Iris pigment epithelial cell (primary cell): ENCODE measurements at places on chromosomes 4 and X.
A peak's percentile ranks its signal among the peaks of the same experiment; 100 is the strongest.

- peak; percentile 97 for DNase-seq
These were observed 97.0 kb downstream of the AFAP1 start for GRCh38 chr4:7842384-7843279.

GRCh38 chr4:85826060-85826678 lies 351.2 kb downstream of the ARHGAP24 start:
- peak; percentile 81 for DNase-seq

- DNase-seq = peak; percentile 48
These were observed 409 bp upstream of the MPP1 start for GRCh38 chrX:154805696-154806091.

DNA sequence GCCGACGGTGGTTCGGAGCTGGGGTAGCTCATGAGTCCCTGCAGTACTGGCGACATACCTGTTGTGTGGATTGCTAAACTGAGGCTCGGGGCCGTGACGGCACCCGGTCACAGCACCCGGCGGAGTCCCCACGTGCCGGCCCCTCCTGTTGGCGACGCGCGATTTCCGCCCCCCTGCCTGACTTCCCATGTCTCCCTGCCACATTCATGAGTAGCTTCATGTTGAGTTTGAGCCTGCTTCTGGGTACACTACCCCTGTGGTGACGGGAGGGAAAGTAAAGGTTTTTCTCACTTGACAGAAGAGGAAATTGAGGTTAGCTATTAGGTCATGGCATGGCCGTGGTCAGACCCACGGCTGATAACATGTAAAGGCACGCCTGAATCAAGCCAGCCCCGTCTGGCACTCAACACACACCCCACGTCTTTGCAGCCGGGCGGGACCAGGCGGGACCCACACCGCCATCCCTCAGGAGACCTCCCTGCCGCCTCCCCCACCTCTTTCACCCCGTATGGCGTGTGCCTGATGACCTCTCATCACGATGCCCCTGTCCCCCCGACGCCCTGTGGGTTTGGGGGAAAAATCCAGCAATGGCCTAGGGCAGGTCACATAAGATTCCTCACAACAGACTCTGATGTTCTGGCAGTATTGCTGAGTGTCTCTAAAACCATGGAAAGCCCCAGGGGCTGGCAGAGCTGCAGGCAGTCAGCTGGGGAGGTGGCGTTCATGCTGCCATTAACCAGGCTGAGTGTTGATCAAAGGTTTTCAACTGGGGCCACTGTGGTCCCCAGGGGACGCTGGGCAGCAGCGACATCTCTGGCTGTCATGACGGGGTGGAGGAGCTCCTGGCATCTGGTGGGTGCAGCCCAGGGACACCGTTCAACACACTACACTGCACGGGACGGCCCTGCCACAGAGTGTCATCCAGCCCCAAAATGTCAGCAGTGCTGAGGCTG lies 29.2 kb downstream of the P2RY8 start:
- DNase-seq = no peak
